ENCODE measurements at places on chromosomes 2 and 18.

DNA sequence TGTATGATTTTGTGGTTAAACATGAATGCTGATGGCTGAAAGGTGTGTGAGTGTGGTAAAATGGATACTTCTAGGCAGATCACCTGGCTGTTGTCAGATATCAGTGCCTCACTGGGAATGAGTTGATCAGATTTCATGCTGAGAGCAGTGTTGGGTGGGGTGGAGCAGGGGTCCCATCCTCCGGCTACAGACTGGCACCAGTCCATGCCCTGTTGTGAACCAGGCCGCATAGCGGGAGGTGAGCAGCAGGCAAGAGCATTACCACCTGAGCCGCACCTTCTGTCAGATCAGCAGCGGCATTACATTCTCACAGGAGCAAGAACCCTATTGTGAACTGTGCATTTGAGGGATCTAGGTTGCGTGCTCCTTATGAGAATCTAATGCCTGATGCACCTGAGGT, 78.7 kb downstream of the GLI2 start:
- no peak for DNase-seq

DNA sequence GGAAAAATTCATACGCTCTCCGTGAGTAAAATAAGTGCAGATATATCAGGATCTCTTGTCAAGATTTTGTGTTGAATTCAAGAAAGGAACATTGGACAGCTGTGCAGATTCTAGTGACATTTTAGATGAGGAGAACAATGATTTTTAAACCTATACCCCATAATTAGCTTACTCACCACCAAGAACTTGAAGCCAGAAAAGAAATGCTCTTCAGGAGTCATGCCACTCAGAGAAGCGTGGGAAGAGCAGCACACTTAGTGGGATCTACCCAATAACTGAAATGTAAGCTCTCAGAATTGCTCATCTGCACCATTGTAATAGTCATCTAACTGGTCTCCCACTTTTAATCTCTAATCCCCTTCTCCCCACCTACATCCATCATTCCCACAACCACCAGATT, 9.2 kb upstream of the ERMN start:
- DNase-seq: no peak

GRCh38 chr18:76389716-76390115, 105.3 kb downstream of the ZNF516 start:
- no peak for DNase-seq

GRCh38 chr2:118835746-118836410, 11.6 kb downstream of the EN1 start:
- DNase-seq: no peak

GRCh38 chr2:16326711-16327300, 338.8 kb downstream of the CYRIA start:
- DNase-seq: no peak

DNA sequence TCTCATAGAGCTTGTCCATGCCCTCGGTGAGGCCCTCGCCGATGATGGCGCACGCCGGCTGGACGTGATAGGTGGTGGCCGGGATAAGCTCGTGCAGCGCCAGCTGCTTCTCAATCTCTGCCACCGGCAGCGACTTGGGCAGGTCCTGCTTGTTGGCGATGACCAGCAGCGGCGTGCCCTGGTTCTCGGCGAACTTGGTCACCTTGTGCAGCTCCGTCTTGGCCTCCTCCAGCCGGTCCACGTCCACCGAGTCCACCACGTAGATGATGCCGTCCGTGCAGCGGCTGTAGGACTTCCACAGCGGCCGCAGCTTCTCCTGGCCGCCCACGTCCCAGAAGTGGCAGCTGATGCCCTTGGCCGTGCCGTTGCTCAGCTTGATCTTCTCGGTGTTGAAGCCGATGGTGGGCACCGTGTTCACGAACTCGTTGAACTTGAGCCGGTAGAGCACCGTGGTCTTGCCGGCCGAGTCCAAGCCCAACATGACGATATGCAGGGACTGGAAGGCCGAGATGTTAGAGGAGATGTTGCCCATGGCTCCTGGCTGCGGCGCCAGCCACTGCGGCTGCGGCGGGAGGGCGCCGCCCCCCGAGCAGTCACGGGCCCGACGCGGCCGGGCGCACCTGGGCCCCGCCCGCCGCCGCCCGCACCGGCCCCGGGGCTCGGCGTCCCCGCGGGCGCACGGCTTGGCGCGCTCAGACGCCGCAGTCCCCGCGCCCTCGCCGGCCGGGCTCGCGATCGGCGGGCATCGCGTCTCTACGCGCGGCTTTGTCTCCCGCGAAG, 636 bp downstream of the ARL4C start:
- no peak for DNase-seq

- no peak for DNase-seq
Observed at GRCh38 chr2:232926431-232926939, 56.4 kb downstream of the SNORC start.

GRCh38 chr2:19171409-19171808, 187.0 kb downstream of the OSR1 start:
- no peak for DNase-seq

DNA sequence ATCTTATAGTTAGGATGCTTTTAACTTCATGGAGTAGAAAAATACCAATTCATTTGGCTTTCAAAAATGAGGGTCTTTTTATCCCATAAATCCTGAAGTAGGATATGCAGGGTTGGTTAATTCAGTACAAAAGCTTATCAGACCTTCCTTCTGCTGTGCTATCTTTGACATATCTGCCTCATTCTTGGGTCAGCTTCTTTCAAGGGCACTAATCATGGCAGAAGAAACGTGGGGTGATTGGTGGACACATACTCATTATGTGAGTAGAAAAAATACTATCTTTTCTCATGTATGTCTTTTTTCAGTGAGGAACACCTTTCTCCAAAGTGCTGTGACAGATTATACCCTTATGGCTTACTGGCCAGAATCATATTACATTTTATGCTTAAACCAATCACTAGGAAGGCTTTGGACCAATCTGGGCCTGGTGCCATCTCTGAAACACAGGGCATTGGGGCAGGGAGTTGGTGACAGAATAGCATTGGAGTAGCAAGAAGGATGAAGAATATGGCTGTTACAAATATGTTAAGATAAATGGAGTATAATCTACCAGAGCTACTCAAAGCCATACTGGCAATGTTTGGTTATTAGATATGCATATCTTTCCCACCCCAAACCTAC, 10.1 kb downstream of the UGP2 start:
- no peak for DNase-seq

- DNase-seq: no peak
Observed at GRCh38 chr2:149827585-149828126, 240.1 kb upstream of the MMADHC start.

- DNase-seq: no peak
Observed at GRCh38 chr2:53636596-53636995, 131.0 kb upstream of the CHAC2 start.

DNA sequence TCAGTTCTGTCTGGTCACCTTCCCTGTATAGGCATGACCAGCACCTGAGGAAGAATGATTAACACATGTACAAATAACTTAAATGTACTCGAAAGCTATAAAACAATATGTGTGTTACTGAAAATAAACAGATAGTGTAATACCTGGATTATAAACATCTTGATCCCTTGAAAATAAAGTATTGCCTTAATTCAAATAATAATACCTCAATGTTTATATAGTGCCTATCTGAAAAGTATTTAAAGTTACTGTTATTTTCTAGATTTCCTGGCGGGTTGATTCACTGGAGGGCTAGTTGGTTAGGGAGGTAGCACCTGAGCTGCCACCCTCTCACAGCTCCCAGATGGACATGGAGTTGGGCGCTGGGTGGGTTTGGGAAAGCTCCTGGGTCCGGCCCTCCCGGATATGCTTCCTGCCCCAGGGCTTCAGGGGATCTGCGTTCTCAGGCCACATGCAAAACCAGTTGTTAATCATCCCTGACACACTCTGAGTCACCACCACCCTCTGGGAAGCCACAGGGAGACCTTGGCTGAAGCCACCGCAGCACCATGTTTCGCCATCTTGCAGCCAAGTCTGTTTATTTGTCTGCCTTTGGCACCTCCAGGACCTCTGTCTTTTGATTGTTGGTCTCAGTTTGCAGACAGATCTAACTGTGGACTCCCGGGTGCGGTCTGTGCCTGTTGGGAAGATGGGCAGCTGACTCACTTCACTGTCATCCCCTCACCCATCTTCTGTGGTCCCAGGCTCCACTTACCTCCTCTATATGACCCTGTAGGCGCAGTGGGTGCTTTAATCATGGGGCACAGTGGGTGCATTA, 35.3 kb downstream of the RAB31 start:
- no peak for DNase-seq

DNA sequence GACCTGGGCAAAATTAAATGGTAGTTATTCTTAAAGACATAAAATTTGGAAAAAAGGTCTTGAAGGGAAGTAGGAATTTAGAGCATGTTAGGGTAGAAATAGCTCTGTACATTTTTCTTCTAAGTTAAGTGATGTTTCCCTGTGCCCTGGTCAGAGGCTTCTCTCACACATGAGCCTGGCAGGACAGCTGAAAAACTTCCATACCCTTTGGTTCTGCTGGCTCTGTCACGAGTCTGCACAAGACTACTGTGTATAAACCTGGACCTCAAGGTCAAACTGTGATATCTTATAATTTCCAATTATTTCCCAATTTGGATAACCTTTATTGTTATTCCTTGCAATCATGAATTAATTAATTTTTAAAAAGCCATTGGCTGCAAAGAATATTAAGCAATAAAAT, 664.7 kb downstream of the BCL11A start:
- DNase-seq: no peak

DNA sequence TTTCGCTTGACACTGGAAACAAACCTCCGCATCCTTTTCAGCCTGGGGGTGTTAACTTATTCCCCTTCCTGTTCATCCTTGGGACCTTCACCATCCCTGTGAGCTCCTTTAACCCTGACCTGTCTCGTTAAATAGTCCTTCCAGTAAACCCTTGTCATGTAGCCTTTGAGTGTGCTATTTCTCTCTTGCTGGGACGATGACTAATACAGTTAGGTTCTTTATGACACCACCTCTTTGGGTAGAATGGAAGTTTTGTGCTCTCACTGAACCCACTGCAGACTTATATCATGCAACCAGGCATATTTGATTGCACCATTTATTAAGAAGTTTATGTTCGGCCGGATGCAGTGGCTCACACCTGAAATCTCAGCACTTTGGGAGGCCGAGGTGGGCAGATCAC, 40.5 kb upstream of the GAREM1 start:
- no peak for DNase-seq

GRCh38 chr2:38171208-38171855, 95.4 kb upstream of the CYP1B1 start:
- no peak for DNase-seq

GRCh38 chr18:24080861-24081260, 58.0 kb upstream of the CABYR start:
- no peak for DNase-seq

- no peak for DNase-seq
Observed at GRCh38 chr2:84238907-84239306, 220.2 kb downstream of the SUCLG1 start.

- no peak for DNase-seq
Observed at GRCh38 chr18:70160073-70160678, 45.3 kb downstream of the RTTN start.

DNA sequence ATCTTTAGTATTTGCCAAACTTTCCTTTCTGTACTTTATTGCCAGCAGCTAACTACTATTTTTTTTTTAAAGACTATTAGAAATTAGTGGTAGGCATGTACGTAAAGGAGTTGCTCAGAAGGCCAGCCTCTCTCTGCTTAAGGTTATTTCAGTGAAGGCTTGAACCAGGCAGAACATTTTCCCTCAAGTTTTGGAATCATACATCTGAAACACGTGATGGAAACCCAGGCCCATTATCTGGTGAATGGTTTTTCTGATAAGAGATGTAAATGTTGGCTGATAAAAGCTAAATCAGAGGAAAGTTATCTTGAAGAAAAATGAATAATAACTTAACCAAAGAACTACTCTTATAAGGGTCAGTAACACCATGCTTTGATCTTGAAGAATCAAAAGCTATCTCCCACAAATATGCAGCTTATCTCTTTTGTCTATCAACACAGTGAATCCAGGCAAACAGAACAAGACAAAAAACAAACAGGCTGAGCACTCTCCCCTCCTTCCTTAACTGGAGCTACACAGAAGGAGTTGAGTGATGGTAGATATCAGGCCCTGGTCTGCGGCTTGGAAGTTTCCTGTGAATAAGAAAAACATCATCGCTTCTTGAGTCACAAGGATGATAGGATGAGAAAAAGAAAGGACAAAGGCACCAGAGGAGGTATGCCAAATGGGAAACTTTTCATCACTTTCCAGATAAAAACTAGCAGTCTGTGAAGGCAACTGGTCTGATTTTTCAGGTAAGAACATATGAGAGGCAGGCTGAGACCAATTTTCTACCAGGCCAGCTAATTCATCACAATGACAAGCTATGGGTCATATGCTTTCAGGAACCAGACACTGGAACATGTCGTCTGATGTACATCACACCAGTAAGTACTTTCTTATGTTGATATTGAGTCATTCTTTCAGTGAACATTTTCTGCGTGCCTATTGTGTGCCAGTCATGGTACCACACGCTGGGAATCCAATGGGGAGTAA, 88.4 kb upstream of the STK17B start:
- DNase-seq: no peak

DNA sequence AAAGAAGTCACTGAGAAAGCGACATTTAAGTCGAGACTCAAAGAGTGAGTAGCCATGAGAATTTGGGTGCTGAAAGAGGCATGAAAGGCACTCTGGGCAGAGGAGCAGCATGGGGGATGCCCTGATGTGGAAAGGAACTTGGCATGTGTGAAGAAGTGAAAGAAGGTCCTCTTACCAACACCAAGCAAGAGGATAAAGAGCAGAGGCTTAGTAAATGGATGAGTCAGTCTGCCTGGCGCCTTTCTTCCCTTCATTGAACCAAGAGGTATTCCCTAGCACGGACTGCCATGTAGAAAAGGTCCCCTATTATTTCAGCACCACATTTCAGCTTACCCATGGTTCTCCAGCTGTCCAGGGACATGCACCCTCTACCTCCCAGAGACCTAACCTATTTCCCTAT, 221.1 kb upstream of the NRP2 start:
- DNase-seq: no peak

- no peak for DNase-seq
Observed at GRCh38 chr18:59566533-59566971, 130.7 kb downstream of the CCBE1 start.

DNA sequence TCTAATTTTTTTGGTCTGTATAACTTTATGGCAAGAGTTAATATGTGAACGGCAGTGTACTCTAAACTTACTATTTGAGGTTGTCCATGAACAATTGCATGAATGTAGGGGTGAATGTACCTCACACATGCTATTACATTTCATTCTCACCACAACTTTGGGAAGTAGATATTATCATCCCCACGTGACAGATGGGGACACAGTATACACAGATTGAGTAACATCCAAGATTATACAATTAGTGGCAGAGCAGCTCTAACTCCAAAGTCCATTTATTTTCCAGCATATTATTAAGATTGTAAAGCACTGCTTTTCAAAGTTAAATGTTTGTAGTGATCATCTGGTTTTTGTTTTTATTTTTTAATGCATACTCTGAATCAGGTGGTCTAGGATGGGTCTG, 622.1 kb upstream of the ZEB2 start:
- DNase-seq: no peak

- no peak for DNase-seq
Observed at GRCh38 chr2:113039719-113040118, 12.9 kb downstream of the IL36B start.

DNA sequence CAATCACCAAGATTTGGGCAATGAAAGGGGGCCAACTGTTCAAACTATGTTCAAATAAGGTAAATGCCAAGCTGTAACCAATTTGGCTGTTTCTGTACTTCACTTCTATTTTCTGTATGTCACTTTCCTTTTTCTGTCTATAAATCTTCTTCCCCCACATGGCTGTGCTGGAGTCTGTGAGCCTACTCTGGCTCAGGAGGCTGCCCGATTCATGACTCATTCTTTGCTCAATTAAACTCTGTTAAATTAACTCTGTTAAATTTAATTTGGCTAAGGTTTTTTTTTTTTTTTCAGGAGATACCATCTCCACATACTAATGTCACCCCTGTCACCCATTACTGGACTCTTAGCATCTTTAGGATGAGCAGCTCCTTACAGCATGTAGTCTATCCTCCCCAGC, 178.8 kb upstream of the TWIST2 start:
- DNase-seq: no peak
